ENCODE measurements at places on chromosomes 6 and 20.

DNA sequence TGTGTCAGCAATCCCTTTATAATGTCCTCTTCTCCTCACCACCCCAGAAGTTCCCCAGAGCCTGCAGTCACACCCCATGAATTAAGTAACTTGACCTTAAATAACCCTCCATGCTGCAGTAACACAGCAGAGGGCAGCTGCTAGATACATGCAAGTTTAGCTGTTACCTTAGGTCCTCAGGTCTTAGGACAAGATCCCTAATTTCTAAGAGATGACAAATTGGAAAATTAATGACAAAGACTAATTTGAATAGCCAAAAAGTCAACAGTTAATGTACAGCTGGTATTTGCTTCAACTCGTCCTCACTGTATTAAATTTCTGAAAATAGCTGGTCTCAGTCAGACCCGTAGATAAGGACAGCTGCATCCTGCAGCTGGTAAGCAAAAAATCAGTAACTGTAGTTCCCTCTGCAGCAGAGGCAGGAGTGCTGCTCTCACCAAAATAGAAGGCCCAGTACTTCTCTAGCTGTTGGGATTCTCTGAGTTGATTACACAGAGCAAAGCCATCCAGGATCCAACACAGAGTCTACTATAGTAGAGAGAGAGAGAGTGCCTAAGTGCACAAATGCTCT, 62.4 kb downstream of the TNFRSF21 start:
- DNase-seq: no peak

- no peak for DNase-seq
These were observed 103.5 kb downstream of the TINAG start for GRCh38 chr6:54411767-54412166.

DNA sequence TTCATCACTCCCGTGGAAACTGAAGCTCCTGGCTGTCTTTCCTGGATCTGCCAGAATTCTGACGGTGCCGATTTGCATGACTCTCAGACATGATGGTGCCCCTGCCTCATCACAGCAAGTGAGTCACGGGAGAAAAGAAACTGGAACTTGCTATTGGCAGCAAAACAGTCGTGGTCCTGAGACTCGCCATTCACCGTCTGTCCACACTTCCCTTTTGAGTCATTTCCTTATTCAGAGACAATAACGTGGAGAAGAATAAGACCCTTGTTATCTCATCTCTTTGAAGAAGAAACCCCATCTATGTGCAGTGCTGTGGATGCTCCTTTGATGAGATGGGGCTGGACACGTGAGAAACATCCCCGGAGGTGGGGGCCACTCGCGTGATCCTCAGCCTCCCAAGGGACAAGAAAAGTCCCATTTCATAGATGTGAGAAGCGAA, 4.2 kb downstream of the GPR31 start:
- no peak for DNase-seq

- DNase-seq: no peak
These were observed 3.0 kb downstream of the TCEA2 start for GRCh38 chr20:64065974-64066343.

DNA sequence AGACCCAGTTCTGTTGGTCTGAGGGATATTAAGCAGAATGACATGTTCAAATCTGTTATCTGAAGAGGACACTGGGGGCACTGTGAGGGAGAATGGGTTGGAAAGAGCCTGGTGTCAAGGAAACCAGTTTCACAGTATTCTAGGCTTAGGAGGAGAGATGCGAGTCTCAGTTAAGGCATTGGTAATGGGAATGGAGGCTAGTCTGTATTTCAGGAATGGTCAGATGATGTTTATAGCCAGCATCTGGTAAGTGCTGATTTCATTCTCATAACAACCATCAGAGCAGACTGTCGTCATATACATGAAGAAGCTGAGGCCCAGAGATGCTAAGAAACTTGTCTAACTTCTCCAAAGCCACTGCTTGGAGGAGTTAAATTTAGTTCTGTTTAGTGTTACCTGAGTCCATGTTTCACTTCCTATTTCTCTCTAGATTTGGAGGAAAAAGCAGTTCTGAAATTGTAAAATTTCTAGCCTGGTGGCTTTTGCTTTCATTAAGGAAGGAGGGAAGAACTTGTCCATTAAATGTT, 242.0 kb downstream of the ARID1B start:
- DNase-seq: no peak

DNA sequence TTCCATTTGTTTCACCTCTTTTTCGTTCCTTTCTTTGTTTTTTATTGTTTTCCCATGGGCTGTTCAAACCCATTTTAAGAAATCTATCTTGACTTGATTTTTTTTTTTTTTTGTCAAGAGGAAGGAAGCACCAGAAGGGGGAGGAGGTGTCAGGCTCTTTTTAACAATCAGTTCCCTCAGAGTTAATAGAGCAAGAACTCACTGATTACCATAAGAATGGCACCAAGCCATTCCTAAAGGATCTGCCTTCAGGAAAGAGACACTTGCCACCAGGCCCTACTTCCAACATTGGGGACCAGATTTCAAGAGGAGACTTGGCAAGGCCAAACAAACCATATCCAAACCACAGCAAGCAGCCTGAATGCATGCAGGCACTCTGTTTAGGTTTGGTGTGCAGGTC, 168.0 kb downstream of the OTOR start:
- no peak for DNase-seq

DNA sequence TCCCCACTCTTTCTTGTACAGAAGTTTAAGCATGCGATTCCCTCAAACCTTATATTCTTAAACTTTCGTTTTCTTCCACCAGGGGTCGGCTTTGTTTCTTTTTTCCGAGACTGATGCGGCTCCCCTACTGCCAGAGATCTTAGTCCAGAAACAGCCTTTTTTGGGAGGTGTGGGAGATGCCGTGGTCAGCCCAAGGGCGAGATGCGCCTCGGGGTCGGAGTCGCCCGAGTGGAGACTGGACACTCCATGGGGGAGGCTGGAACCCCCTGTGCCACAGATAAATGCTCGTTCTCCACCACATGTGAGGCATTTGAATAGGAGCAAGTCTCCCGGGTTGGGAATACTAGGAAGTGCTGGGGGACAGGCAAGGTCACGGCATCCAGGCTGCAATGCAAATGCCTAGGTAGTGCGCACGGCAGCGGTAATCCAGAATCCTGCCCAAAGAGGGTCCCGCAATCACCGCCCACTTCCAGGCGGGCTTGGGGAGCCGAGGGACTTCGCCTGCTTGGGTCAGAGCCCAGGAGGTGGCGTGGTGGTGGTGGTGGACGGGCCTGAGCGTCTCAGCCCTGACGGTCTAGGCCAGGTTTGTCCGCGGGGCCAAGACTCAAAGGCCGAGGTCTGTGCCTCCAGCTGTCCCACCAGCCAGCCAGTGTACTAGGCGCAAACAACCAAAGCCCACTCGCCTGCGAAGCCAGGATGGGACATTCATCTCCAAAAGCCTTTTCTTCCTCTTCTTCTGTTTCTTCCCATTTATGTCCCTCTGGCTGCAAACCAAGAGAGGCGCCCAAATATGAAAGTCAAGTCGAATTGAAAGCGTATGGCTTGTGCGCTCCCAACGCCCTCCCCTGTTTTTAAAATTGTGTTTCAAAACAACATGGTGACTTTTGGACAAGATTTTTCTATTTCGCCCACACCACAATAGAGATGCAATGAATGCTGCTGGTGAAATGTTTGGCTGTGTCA, 39.3 kb upstream of the OSTM1 start:
- DNase-seq: no peak

DNA sequence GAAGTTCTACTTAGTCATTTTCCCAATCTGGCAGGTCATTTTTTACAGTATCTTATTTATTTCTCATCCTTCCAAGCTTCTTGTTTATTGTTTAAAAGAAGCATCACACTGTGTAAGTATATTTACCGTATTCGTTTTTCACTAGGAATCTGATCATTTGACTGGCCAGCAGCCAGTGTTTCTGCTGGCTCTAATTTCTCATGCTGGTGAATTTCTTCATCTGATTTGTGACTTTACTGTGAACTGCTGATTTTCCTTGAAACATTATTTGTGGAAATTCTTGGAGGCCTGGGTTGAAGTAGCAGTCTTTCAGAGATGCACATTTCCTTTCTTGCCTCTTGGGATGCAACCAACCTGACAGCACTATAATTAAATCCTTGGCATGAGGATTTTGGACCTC, 65.9 kb downstream of the PREP start:
- no peak for DNase-seq

DNA sequence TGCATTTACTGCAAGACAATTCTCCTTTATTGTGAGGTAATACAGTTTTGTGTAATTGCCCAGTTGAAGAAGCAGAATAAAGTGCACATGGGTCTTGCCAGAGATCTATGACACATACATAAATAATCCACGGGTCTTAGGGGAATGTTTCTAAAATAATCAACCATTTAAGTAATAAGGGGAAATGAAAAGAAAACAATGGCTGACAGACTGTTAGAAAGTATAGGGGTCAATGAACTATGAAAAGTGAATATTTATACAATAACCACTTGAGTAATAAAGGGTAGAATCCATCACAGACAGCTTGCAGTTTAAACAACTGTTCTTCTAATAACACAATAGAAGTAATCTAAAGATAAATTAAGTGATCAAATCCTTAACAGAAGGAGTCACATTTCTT, 477.2 kb downstream of the EYS start:
- no peak for DNase-seq

DNA sequence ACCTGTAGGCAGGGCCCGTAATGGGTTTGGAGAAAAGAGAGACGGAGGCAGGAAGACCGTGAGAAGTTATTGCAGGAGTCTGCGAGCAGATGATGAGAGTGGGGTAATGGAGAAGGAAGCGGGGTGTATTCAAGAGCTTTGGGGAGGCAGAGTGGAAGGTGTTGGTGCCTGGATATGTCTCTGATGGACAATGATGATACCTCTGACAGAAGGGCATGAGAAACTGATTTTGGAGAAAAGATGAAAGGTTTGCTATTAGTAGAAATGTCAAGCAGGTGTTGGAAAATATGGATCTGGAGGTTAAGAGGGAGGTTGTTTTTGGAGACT, 69.4 kb downstream of the CDC5L start:
- no peak for DNase-seq

GRCh38 chr6:168095716-168096250, 16.8 kb upstream of the FRMD1 start:
- DNase-seq: no peak

GRCh38 chr6:70336996-70337742, 34.3 kb upstream of the COL9A1 start:
- DNase-seq: no peak

GRCh38 chr6:885051-885590, 192.2 kb upstream of the EXOC2 start:
- DNase-seq: no peak

- no peak for DNase-seq
These were observed 73.4 kb downstream of the GMPR start for GRCh38 chr6:16311763-16312162.

DNA sequence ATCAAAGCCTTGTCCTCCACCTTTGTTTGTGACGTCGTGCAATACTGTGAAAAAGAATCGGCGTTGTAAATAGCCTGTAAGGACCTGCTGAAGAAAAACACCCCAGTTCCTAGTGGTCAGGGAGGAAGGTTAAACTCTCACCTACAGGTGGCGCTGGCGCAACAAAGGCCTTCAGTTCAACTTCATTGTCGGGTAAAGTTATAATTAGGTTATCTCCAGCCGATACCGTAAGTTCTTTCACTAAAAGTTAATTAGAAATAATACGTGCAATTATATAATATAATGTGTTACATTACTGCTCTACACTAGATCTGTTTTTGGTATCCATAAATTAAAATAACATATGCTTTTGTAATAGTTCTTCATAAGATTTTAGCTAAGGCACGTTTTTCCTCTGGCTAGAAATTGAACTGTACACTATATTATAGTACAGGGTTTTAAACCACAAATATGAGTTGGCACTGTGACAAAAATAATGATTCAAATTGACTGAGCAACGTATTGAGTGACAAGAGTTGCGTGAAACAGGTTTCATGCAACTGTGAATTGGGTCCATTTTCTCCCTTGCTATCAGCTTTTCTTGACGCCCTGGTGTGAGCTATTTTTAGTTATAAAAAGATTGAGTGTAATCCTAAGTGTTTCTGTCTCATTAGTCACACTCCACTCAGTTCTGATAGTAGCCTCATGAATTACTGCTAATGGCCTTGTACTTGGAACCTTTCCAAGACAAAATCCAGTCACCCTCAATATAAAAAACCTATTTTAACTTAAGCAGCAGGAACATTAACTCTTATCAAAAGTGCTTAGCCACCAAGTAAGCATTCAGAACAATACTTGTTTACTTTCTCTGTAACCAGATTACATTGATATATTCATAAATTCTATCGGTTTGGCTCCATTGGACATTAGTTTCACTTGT, 62.3 kb downstream of the KIAA0319 start:
- DNase-seq: no peak

DNA sequence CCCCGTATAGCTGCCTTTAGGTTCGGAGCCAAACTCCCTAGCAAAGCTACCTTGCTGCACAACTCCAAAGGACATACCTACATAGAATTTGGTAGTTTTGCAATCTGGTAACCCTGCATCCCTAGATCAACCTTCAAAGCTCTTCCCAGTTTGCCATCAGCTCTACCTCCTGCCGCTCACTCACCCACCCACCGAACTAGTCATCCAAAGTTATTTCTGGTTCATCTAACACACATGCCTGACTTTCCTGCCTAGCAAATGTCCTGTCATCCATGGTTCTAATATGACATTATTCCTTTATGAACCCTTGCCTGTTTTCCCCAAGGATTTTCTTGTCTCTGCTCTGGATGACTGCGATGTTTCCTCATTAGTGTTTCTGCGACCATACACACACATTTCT, 21.6 kb downstream of the SPAG4 start:
- DNase-seq: no peak

DNA sequence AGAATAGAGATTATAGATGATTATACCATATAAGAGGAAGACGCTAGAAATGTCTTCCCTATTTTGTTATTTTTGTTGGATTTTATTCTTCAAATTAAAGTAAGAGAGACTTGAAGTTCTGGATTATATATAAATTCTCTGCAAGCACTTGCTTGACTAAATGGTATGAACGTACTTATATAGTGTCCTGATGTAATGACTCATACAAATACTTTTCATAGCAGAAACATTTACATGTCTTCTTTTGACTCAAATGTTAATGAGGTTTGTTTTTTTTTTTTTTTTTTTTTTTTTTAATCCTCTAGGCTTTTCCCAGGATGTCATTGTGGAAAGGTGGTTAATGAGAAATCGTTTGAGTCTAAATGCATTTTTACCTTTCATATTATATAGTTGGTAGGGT, 55.0 kb downstream of the PDE7B start:
- DNase-seq: no peak

GRCh38 chr20:41158082-41158625, 20.8 kb downstream of the PLCG1 start:
- DNase-seq: no peak
